ENCODE measurements at places on chromosomes 3 and 15.

- DNase-seq = no peak
These were observed 59.6 kb downstream of the AKAP13 start for GRCh38 chr15:85439996-85440395.

GRCh38 chr15:101458158-101458900 lies 31.2 kb downstream of the PCSK6 start:
- DNase-seq = no peak

GRCh38 chr3:186308549-186308948 lies 53.5 kb downstream of the DGKG start:
- no peak for DNase-seq

- no peak for DNase-seq
These were observed 422.2 kb downstream of the ZNF385D start for GRCh38 chr3:21328711-21329390.

GRCh38 chr3:74267131-74267530 lies 347.3 kb downstream of the CNTN3 start:
- no peak for DNase-seq

- DNase-seq = no peak
These were observed 57.6 kb downstream of the RAB11A start for GRCh38 chr15:65926899-65927298.

DNA sequence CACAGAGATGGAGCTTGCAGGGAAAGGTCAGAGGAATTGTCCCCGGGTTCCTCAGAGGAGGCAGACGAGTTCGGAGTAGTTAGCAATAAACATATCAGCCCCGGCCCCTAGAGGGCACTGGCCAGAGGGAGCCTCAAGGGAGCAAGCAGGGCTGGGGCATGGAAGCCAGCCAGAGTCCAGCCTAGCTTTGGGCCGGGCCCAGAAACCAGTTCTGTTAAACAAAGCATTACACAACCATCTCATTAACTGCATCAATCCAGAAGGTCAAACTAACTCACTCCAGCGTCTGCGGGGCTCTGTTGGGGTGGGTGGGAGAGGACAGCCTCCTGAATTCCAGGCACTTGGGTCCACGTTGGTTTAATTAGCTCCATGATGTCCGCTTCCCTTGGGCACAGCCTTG lies 41.0 kb upstream of the IREB2 start:
- DNase-seq = no peak

DNA sequence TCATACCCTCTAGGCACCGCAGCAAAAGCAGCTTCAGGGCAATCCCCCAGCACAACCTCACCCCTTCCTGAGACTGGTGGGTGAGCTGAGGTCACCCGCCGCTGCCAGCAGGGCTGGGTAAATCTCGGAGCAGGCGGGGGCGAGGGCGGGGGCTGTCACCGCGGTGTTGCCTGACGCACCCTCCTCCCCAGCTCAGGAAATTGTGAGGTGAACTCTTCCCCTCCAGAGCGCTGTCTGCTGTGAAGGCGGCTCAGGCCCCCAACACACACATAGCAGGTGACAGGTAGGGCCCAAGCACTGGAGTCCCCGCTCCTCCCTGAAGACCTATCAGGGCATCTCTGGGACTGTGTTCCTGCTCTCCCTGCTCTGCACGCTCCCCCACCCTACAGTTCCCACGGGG lies 30.2 kb upstream of the FURIN start:
- DNase-seq = peak; percentile 81

Measured in CD8-positive, alpha-beta T cell (primary cell).